Stimulated activated memory B cell treated with anti-CD40 and anti-IgM and Interleukin-4, amounts not matched to agents 10 μg/mL and 1 μg/mL and 100 μg/mL, for 72 hours (primary cell): ENCODE measurements at places on chromosomes 16 and 17.

- peak; percentile 38 for ATAC-seq
Observed at GRCh38 chr17:46771561-46772474, 46.7 kb downstream of the WNT3 start.

- ATAC-seq, result no peak
Observed at GRCh38 chr17:13597723-13598347, 3.9 kb downstream of the HS3ST3A1 start.

DNA sequence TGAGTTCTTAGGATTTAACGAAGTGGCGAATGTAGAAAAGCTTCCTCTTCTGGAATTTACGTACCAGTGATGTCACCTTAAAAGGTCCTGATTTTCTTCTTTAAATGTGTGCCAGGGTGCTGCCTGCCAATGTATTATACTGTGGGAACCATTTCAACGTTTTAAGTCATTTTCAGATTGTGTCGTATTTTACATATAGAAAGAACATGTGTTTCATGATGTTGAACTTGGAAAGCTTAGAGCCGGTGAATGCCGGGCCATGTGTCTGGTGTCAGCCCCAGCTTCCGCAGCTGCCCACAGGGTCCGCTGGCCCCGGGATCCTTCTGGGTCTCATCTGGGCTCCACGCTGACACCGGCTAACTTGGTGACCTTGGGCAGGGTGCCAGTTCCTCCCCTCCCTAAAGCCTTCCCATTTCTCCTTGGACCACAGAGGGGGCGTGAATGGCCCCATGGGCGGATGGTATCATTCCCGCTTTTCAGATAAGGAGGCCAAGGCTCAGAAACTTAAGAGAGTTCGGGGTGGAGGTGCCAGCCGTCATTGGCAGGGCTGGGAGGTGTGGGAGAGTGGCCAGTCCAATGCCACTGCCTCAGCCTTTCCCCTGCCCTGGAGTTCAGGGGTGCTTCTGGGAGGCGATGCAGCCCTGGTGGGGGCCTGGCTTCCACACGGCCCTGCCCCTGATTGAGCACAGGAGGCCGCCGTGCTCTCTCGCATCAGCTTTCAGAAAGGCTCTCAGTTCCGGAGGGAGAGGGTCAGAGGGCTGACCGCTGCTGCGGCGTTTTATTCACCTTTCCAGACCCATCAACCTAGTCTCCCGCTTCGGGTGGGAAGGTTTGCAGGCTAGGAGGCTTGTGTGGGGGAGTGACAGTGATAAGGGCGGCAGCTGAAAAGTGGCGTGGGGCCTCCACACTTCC, 68.8 kb upstream of the CIBAR2 start:
- ATAC-seq, result no peak

DNA sequence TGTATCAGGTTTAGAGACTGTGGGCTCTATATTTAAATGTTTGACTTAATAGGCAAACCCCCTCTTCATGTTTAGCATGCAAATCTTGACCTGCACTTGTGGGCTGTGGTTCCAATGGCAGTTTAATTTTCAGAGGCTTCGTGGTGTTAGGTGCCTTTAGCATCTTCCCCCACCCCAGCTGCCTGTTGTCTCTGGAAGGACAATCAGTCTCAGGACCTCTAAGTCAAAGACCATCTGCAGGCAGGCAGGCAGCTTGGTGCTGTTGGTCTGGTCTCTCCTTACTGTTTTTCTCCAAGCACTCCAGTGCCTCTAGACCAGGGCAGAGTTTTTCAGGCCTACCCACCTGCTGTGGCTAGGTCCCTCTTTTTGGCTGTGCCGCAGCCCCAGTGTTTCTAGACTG, 990.4 kb downstream of the CDH11 start:
- no peak for ATAC-seq

GRCh38 chr17:77546772-77547241, 406.0 kb downstream of the SEC14L1 start:
- ATAC-seq, result no peak

- ATAC-seq, result peak; percentile 44
Observed at GRCh38 chr17:49013311-49014213, 16.4 kb downstream of the IGF2BP1 start.

DNA sequence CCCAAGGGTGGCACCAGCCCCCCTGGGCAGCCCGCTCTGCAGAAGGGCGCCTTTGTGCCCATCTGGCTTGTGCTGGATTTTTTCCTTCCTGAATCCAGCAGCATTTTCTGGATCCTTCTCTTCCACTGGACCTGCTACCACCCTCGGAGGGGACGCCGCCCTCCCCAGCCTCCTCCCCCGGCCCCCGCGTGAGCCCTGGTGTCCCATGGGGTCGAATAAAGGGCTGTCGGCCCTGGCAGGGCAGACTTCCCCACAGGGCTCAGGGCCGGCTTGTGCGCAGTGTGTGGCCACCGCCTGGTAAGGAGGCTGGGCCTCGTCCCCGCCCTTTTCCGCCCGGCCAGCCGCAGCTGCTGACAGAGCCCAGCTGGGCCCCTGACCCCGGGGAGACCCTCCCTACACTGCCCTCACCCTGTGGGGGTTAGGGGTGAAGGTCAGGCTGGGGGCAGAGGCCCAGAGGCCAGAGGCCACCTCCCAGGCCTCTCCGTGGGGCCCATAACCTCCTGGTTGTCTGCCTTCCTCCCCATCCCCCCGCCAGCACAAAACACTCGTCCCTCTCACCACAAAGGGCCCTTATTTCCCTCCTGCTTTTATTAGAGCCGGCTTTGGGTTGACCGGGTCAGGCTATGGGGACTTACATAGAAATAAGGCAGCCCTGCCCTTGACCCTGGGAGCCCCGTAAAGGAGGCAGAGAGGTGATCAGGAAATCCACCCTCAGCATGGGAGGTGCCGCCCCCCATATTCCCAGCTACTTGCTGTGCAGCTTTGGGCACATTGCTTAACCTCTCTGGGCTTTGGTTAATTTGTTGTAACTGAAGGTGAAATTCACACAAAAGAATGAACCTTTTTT, 179.3 kb upstream of the CIBAR2 start:
- no peak for ATAC-seq

- no peak for ATAC-seq
Observed at GRCh38 chr17:42329025-42329976, 41.0 kb downstream of the STAT5A start.

GRCh38 chr16:79554912-79555311, 45.6 kb downstream of the MAF start:
- no peak for ATAC-seq

- no peak for ATAC-seq
Observed at GRCh38 chr17:9987779-9988585, 82.9 kb upstream of the RCVRN start.

- ATAC-seq, result no peak
Observed at GRCh38 chr16:84446596-84447392, 57.7 kb downstream of the MEAK7 start.

DNA sequence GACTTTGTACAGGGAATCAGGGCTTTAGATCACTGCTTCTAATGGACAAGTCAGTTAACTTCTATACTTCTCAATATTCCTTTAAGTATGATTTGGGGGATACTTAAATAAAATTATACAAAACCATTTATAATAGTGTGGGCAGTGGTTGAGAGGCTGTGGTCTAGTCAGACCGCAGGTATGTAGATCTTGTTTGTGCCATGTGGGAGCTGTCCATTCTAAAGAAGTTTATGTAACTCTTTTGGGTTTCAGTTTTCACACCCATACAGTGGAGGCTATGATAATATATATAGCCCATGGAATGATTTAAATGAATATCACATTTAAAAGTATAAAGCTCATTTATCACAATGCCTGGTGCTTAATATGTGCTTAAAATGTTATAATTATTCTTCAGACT, 654.3 kb upstream of the KIF2B start:
- ATAC-seq, result no peak

- ATAC-seq, result no peak
Observed at GRCh38 chr17:45578516-45579455, 88.3 kb upstream of the PLEKHM1 start.

DNA sequence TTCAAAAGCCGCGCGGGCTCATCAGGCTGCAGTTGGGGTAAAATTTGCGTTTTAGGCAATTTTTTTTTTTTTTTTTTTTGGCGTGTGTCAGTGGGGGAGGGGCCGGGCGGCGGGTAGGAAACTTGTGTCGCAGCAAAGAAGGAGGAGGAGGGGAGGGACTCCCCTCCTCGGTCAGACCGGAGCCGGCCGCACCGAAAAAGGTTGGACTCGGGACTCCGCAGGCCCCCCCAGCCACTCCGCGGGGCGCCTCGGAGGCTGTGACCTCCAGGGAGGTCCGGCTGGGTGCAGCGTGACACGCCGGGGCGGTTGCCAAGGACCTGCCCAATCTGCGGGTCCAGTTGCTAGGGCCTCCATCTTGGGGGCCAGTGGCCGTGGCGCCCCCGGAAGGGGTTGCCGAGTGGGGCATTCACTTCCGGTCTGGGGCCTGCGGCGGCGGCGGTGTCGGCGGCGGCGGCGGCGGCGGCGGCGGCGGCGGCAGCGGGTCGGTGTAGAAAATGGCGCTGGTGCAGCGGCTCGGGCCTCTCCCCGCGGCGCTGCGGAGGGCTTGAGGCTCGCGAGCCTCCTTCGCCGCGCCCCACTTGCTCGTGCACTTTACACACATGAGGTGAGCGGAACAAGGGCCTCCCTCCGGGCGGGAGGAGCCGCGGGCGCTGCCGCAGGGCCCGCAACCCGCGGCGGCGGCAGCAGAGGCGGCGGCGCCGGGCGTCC, at the start of gene TNRC6A:
Gene TNRC6A (plus strand): TSS at position 409 of the 708 bp plus-strand sequence. CDS start 191 bp downstream, at position 600.
- peak; percentile 96 for ATAC-seq

- no peak for ATAC-seq
Observed at GRCh38 chr16:12321311-12321842, 344.8 kb downstream of the SNX29 start.

DNA sequence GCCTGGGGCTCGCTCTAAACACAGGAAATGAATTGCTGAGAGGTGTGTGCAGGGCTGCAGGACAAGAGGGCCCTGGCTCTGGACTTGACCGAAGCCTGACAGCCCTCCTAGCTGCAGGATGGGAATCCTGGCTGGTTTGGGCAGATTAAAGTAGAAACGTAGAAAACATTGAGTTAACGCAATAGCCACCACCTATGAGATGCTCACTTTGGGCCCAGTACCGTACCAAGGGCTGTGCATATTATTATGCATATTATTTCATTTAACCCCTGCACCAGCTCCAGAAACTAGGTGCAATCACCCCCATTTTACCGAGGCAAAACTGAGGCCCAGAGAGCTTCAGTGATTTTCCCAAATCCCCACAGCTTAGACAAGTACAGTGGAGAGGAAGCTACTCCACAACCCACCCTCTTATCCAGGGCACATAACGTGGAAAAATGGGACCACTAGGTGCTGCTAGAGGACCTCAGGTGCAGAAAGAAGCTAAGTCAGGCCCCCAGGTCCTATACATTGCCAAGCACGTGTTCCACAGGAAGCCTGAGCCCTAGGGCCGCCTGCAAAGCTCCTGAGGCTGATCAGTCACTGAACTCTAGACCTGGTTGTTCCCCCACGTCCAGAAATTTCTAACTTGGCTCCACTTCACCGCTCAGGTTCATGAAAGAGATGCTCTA, 79.2 kb downstream of the MYH11 start:
- ATAC-seq, result no peak

GRCh38 chr16:49068224-49068623, 213.4 kb downstream of the CBLN1 start:
- no peak for ATAC-seq

- ATAC-seq, result no peak
Observed at GRCh38 chr17:2825253-2825970, 29.2 kb downstream of the RAP1GAP2 start.

- ATAC-seq, result no peak
Observed at GRCh38 chr17:34826332-34826731, 134.9 kb downstream of the CCT6B start.

DNA sequence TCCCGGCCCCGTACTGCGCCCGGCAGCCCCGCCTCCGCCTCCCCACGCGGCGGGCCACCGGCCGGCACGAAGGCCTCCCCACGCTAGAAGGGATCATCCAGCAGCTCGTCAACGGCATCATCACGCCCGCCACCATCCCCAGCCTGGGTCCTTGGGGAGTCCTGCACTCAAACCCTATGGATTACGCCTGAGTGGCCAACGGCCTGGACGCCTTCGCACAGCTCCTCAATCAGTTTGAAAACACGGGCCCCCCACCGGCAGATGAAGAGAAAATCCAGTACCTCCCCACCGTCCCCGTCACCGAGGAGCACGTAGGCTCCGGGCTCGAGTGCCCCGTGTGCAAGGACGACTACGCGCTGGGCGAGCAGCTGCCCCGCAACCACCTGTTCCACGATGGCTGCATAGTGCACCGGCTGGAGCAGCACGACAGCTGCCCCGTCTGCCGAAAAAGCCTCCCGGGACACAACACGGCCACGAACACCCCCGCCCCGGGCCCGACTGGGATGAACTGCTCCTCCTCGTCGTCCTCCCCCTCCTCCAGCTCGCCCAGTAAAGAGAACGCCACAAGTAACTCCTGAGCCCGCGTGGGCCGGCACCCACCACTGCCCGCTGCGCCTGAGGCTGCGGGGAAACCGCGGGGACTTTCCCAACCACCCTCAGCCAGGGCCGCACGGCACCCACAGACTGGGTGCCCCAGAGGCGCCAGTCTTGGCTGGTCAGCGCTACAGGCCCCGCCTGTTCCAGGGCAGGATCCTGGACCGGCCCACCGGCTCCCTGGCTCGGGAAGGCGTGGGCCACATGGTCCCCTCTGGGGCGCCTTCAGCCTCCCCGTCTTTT, 39.0 kb upstream of the AKAP1 start:
- ATAC-seq, result peak; percentile 81

DNA sequence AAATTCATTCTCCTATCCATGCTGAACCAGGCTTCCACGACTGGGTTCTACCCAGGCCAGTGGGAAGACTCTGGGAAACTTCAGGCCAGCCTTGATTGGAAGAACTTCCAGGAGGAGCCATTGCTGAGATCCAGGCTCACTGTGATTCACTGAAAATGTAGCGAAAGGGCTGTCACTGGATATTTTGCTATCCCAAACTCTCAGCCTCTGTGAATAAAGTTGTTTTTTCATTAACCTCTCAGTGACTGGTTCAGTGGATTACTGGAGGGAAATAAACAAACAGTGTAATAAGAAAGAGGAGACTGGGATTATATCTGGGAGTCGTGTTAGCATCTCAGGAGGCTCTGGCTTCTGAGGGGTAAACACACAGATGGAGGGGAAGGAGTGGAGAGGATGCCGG, 3.1 kb downstream of the FOXL1 start:
- no peak for ATAC-seq

GRCh38 chr17:32141258-32141657, 1.0 kb upstream of the RHOT1 start:
- no peak for ATAC-seq

DNA sequence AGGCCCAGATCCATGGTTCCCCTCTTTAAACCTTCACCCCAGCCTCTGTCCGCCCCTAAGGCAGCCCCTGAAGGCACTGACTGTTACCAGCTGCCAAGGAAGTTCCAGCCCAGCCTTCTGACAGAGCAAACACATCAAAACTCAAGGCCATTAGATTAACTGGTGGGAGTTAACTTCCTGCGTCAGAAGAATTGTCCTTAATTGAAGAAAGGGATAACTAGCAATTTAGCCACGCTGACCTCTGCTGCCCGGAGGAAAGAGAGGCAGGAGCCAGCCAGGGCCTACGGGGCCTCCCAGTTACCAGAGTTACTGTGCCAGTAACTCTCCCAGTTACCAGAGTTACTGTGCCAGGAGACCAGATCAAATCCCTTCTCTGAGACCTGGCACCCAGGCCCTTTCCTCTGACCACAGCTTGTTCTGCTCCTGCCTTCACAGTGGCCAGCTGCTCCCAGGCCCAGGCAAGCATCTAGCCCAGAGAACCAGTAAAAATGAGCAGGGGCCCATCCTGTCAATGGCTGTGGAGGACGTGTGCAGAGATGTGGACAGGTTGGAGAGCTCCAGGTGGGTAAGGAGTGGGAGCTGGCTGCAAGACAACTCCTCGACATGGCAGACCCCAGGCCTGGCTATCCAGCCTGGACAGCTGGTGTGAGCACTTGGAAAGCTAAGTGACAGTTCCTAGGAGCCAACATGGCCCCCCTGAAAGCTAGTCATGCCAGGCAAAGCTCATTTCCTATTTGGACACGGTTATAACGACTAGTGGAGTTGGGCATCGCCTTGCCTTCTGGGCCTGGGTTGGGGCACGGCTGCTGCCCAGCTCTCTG, 2.8 kb upstream of the PITPNM3 start:
- ATAC-seq, result no peak
